Adrenal gland (tissue), 19 donors: ENCODE measurements at places on chromosomes 2 and 18. TPM values are rescaled to one million over a fixed set of nuclear protein-coding genes. Genes with fewer than 3 reads are reported as not detected.

MC2R gene
- 365 TPM for total RNA-seq

HAUS1 gene
- total RNA-seq, result 42.9 TPM

MTCL1 gene
- 1.3 TPM for total RNA-seq

DNA sequence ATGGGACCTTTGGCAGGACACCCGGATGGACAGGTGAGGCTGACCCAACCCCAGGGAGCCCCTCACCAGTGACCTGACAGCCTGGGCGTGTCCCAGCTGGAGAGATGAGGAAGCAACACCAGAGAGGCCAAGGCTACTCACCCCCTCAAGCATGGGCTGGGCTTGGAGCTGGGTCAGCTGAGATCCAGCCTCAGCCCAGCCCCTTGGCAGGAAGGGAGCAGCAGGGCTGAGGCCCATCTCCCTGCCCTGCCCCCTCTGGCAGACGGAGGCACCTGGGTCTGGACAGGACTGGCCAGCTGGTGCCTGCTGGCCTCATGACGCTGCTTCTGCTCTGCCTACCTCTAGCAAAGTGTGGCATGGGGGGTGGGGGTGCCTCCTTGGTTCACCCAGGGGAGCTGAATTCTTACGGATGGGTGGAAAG is 37.8 kb downstream of the HS6ST1 start:
- DNase-seq, result peak; percentile 72

DNA sequence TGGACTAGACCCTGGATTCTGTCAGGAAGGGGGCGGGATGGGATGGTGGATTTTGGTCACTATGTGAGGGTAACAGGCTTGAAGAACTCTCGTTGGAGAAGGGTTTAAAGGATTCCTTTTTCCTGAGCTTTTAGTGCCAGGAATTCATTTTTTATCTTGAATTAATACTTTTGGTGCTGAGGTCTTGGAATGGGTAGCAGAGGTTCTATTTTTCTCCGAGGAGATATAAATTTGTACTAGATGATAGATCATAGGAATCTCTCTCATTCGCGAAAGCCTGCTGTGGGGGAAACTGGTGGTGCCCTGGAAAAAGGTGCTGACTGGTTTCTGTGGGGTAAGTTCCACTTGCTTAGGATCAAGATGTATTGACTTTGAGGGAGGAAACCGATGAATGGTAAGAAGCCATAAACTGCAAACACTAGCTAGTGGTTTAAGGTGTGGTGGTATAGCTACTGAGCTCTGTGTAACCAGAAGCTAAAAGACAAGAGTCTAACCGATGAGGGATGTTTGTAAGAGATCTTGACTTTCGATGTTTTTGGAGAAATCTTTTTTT is 706 bp downstream of the AGPS start:
- DNase-seq, result no peak

DNA sequence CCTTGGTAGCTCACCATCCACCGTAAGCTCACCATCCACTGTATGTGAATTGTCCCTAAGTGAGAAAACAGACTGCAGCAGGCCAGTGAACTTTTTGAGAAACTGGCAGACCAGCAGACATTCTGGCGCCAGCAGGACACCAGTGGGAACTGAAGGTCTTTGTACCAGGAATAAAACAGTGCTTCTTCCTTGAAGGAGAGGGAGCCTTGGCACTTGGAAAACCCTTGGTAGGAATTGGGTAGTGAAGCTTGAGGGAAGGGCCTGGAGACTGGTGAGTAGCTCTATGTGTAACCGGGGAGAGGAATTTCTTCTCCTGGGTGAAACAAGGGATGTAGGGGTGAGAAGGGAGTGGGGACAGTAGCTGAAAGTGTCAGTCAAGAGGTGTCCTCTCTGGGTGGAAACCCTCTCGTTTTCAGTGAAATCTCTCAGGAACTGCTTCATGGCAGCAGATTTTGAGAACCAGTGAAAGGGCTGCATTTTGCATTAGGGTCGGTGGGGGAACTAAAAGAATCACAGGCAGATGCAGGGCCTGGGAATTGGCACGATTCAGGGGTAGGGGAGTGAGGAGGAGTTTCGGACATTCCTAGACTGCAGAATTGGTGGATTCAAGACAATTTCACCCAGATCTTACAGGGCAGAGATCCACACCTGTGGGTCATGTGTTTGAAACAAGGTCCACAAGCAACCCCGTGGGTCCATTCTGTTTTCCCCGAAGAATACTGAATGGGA is 131.5 kb upstream of the DLX2 start:
- DNase-seq, result no peak

GRCh38 chr2:219868635-219869034 is 241.2 kb downstream of the SLC4A3 start:
- no peak for DNase-seq

DNA sequence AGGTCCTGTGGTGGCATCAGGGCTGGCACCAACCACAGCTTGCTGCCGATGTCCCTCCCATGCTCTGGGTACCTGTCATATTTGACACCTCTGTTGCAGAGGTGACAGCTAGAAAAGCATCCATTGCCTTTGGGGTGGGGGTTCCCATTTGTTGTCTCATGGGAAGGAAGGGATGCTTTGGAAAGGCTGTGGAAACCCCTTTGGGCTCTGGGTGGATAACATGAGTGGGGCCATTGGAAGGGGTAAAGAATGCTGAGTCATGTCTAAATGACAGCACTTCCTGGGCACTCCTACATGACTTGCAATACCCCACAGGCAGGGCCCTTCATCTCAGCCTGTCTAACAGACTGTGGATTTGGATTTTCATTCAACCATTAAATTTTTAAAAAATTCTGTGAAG is 27.8 kb downstream of the CTIF start:
- DNase-seq, result no peak

DNA sequence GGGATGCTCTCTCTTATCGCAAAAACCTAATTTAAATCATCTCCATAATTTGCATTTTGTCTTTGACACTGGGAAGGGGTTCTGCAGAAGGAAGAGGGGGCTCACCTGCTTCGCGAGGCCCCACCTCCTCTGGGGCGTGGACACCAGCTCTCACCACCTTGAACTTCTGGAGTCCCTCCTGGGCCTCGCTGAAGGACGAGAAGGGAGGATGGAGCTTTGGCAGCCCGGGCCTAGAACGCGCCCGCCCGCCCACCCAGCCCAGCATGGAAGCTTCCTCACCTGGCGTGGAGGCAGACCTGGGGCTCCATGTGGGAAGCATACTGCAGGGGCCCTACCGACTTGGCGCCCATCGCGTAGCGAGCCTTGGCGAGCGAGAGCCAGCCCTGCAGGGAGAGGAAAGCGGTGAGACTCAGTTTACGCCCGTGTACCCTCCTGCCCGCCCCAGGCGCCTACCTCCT is 1.1 kb upstream of the IMP4 start:
- DNase-seq, result no peak

DNA sequence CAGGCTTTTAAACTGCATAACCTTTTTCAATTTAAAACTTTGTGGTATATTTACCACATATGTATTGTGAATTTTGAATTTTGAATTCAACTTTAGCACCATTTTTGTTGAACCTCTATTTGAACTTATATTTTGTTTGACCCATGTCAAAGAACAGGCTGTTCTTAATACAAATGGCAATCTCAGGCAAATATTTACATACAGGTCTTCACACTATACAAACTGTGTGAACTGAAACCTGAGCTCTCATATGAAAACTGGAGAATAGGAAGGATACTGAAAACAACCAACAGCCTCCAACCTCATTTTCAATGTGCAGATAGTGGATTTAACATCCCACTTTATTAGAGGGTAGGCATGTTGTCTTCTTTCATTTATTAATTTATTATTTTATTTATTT is 491.8 kb downstream of the KCNJ3 start:
- DNase-seq, result no peak

GRCh38 chr2:183348492-183348891 is 224.2 kb downstream of the NUP35 start:
- no peak for DNase-seq

DNA sequence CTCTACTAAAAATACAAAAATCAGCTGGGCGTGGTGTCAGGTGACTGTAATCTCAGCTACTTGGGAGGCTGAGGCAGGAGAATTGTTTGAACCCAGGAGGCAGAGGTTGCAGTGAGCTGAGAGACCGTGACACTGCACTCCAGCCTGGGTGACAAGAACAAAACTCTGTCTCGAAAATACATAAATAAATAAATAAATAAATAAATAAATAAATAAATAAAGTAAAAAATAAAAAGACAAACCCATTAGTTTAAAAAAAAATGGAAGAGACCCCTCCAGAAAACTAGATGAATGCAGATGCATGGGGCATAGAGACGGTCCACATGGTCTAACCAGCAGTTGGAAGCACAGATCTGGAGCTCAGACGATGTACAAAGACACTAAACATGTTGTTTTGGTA is 18.1 kb downstream of the TMEM163 start:
- no peak for DNase-seq

DNA sequence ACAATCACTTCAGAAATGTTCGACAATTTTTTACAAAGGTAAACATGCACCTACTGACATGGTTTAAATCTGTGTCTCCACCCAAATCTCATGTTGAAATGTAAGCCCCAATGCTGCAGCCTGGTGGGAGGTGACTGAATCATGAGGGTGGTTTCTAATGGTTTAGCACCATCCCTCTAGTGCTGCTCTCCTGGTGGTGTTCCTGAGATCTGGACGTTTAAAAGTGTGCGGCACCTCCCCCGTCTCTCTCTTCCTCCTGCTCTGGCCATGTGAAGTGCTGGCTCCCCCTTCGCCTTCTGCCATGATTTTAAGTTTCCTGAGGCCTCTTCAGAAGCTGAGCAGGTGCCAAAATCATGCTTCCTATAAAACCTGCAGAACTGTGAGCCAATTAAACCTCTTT is 28.3 kb downstream of the MAP3K2 start:
- no peak for DNase-seq
